NCI-H446 treated with DMSO at 0.1 percent for 48 hours (cell line): ENCODE measurements at places on chromosomes 4 and X.
A peak's percentile ranks its signal among the peaks of the same experiment; 100 is the strongest.

- no peak for DNase-seq
Observed at GRCh38 chrX:9676738-9677097, 88.9 kb downstream of the GPR143 start.

GRCh38 chr4:84967243-84967690 is 777 bp upstream of the WDFY3 start:
- no peak for DNase-seq

DNA sequence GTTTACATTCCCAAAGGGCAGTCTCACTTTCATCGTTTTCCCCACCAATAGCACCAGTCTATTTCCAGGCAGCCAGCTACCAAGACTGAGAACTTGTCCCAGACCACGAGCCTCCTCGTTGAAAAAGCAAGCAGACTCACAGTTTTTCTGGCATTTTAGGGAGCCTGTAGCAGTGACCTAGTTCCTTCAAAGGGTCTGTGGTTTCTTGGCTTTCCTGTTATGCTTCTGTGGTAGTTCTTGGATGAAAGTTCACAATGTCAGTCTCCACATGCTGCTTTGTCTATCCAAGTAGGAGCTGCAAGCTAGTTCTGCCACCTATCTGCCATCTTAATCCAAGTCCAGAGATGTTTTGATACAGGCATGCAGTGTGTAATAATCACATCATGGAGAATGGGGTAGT is 151.6 kb upstream of the ZC4H2 start:
- DNase-seq, result no peak

- peak; percentile 13 for DNase-seq
Observed at GRCh38 chr4:118683513-118683912, 1.7 kb upstream of the METTL14 start.

GRCh38 chr4:138078751-138079520 is 163.2 kb downstream of the SLC7A11 start:
- DNase-seq, result no peak

GRCh38 chrX:3815896-3816664 is 102.6 kb upstream of the PRKX start:
- DNase-seq, result no peak

DNA sequence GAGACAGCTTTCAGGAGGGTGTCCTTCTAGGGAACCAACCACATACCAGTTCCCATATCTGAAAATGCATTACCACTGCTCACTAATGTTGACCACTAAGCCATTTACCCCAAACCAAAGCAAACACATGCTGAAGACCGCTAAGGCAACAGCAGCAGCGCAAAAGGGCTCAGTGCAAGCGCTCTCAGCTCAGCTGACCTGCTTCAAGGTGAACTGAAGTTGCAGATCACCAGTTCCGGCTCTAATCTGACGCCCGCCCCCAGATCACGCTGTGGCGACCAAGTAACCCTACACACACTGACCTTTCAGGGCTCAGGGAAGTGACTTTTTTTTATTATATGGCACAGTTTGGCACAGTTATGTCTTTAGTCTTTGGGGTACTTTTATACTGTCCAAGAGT is 5.8 kb downstream of the MECP2 start:
- no peak for DNase-seq

DNA sequence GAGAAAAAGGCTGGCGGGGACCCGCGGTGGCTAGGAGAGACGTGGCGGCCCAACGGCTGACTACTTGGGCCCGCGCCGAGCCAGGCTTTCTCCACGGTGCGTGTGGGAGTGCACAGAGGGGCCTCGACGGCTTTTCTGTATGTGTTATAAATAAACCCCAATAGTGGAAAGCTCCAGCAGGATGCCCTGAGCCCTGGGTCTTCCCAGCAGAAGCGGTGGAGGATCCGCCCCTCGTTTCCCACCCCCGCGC is 268 bp upstream of the PRRG1 start:
- no peak for DNase-seq

DNA sequence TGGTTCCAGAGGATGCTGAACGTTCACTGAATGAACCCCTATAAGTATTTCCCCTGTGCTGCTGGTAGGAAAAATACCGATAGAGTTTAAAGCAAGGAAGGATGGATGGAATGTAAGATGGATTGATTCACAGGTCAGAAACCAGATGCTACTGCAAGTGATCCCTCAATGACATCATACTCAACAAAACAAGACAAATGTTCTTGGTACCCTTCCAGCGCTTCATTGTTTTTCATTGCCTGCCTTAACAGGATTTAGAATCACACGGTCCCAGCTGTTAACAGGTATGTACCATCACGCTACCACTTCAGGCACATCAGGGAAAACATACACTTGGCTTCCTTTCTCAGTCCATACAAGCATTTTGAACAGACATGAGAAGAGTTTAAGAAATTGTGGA is 118.1 kb upstream of the TLR3 start:
- no peak for DNase-seq

GRCh38 chrX:146956760-146957159 is 142.2 kb upstream of the CXorf51A start:
- no peak for DNase-seq
